Fibroblast of villous mesenchyme (primary cell): ENCODE measurements at places on chromosomes 2 and 18.

GRCh38 chr2:4561196-4561595 lies 857.8 kb downstream of the DCDC2C start:
- DNase-seq = no peak

GRCh38 chr2:218959761-218960308 lies 369 bp downstream of the CDK5R2 start:
- no peak for DNase-seq

- DNase-seq = no peak
These were observed 109.9 kb downstream of the LYPD6B start for GRCh38 chr2:149148194-149149006.

DNA sequence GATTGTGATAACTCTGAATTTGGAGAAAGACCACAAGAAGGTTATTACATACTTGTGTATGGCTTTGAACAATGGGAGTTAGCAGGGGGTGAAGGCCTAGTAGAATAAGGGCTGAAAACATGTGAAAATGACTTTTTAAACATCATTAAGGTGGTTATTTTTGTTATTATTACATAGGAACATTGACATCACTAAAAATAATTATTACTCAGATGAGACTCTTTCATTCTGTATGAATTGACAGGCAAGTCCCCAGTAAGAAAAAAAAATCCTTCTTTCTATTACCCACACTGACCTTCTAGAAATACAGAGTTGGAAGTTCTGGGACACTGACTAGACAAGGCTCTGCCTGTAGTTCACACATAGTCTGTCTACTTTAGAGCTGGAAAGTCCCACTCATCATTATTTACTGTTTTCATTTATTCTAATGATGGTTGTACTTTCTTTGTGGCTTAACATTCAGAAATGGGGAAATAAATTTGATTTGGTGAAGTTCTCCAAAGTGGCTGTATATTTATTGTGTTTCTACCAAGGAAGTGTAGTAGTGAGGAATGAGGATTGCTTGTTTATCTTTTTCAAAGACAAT lies 219.6 kb upstream of the EPAS1 start:
- DNase-seq = no peak
